ENCODE measurements at places on chromosomes 6 and 20.

DNA sequence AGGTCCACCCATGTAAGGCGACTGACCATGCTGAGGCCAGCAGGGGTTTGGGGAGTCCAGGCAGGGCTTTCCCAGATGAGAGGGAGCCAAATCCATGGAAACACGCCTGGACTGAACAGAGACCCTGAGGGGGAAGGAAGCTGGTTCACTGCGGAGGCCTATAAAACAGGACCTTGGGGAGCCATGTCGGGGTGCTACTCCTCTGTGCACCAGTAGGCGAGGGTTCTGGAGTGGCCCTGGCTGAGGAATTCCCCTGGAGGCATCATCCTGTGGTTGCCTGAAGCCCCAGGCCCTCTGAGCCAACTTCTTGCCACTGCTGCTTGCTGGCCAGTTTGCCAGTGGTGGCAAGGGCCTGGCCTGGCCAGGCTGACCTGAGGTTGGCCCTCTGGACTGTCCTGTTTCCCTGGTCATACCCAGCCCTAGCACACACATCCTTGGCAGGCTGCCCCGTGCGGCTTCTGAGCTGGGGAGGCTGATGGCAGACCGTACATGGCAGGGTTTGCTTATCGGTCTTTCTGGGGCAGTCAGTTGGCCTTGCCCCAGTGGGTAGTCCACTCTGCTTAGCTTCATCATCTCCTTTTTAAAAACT, 2.2 kb upstream of the LRRN4 start:
- no peak for DNase-seq

- no peak for DNase-seq
Measured at GRCh38 chr6:163655217-163656121, 241.0 kb downstream of the QKI start.

DNA sequence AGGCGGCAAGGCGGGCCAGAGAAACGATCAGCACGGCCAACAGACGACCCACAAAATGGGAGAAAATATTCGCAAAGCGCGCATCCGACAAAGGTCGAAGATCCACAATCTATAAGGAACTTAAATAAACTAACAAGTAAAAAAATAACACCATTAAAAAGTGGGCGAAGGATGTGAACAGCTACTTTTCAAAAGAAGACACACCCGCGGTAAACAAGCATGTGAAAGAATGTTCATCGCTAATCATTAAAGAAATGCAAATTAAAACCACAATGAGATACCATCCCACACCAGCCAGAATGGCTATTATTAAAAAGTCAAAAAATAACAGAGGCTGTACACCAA, 117.8 kb upstream of the SIRPA start:
- no peak for DNase-seq

DNA sequence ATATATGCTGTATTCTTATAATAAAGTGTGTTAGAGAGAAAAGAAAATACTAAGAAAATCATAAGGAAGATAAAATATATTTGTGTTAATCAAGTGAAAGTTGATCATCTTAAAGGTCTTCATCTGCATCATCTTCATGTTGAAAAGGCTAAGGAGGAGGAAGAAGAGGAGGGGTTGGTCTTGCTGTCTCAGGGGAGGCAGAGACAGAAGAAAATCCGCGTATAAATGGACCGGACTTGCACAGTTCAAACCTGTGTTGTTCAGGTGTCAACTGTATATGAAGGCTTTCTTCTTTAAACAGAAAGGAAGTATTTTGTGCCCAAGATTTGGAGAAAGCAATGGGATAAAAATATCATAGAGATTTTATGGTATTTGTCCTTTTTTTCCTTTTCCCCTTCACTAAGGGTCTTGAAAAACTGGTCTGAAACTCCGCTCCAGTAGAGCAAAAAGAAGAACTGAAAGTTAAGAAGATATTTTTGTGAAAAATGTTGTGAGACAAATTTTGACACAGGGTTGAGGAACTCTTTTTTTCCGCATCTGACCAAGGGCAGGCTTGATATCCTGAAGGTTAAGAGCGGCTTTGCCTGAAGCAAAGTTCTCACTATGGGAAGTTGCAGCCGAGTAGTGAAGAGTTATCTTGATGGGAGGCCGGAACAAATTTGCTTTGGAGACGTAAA, 350.7 kb downstream of the LAMA2 start:
- no peak for DNase-seq

DNA sequence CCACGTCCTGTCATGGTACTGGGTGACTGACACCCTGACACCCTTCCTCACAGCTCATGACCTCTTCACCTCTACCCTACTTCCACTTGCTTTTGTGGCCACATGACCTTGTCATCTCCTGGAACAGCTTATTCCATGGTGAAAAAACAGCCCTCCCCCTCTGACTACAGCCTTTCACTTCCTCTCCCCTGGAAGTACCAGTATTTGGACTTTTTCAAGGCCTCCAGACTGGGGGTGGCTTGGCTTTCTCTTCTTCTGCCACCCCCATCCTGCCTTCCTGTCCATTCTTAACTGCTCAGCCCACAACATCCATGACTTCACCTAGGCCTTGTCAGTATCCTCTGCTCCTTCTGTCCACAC, 168.4 kb downstream of the CARMIL1 start:
- no peak for DNase-seq

- no peak for DNase-seq
Measured at GRCh38 chr6:470051-470900, 78.7 kb downstream of the IRF4 start.
